ENCODE measurements at places on chromosomes 7 and 10. TPM values are rescaled to one million over a fixed set of nuclear protein-coding genes. Genes with fewer than 3 reads are reported as not detected.

- H3K36me3 ChIP-seq: peaks cover 11% of the 10 kb centered on the region
- no peak overlapping the region for H3K27ac ChIP-seq
- no peaks in the 10 kb centered on the region for H3K4me1 ChIP-seq
- H3K27me3 ChIP-seq: no peaks in the 10 kb centered on the region
Observed at GRCh38 chr10:21732067-21732772, 198.2 kb downstream of the MLLT10 start.

The PNLIPRP2 gene
- total RNA-seq: not detected

GRCh38 chr10:122057841-122058413, 69.0 kb downstream of the TACC2 start:
- no peak overlapping the region for H3K4me3 ChIP-seq
- no peak overlapping the region for H3K27ac ChIP-seq
- H3K4me1 ChIP-seq: peaks cover 3% of the 10 kb centered on the region

- H3K4me1 ChIP-seq: no peaks in the 10 kb centered on the region
- no peaks in the 10 kb centered on the region for H3K27me3 ChIP-seq
- DNase-seq: peak; percentile 26
- no peaks in the 10 kb centered on the region for H3K36me3 ChIP-seq
- no peak overlapping the region for H3K4me3 ChIP-seq
- H3K27ac ChIP-seq: no peak overlapping the region
Observed at GRCh38 chr7:157493776-157494175, 157.0 kb downstream of the DNAJB6 start.

- H3K27me3 ChIP-seq: no peaks in the 10 kb centered on the region
- no peak overlapping the region for H3K27ac ChIP-seq
- no peak for DNase-seq
- H3K36me3 ChIP-seq: peaks cover 16% of the 10 kb centered on the region
Observed at GRCh38 chr10:112539340-112539739, 92.3 kb downstream of the VTI1A start.

The EXOC6 gene
- total RNA-seq: 18.2 TPM

DNA sequence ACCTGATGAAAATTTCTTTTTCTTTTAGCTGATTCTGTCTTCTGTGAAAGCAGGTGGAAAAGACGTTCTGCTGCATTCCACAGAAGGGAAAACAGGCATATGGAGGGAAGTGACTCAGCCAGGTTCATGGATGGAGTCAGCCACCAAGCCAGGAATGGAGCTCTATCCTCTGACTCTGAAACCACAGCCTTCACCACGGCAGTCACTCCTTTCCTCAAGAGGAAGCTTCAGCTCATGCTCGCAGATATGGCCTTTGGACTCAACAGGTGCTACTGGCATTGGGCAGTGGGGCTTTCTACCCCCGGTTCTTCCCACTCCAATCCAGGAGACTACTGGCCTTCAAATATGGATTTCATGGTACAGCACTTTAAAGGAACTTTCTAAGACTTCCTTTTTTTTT, 11.5 kb upstream of the PLAU start:
- DNase-seq: no peak
- no peaks in the 10 kb centered on the region for H3K4me1 ChIP-seq
- H3K27ac ChIP-seq: no peak overlapping the region
- no peaks in the 10 kb centered on the region for H3K36me3 ChIP-seq

- peaks cover 10% of the 10 kb centered on the region for H3K4me1 ChIP-seq
- H3K27me3 ChIP-seq: no peaks in the 10 kb centered on the region
- no peak overlapping the region for H3K27ac ChIP-seq
Observed at GRCh38 chr7:106203473-106203872, 81.3 kb downstream of the NAMPT start.

- H3K27me3 ChIP-seq: no peaks in the 10 kb centered on the region
- H3K27ac ChIP-seq: no peak overlapping the region
- H3K4me1 ChIP-seq: no peaks in the 10 kb centered on the region
Observed at GRCh38 chr7:91379236-91379635, 115.0 kb downstream of the FZD1 start.

DNA sequence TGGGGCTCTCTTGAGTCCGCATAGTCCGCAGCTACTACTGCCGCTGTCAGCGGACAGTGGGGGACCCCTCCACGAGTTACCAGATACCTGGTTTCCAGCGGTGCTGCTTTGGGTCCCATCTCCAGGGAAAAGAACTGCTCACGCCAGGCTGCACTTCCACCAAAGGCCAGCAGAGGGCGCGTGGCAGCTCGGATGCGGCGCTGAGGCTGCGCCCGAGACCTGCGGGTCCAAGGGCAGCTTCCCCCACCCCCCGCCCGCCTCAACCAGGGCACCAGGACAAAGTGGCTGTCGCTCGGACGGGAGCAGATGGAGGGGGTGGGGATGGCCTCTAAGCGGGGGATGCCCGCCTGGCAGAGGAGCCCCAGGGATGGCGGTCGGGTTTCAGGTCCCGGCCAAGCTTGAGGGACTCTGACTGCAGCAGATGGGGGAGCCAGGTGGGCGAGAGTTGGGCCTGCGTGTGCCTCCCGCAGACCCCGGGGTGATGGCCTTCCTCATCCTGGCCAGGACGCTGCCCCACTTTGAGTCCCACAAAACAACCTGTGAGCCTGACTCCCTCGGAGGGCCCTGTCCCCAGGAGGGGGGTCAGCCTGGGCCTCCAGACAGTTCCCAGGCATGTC, 23.8 kb upstream of the ZNF735 start:
- H3K4me1 ChIP-seq: peaks cover 6% of the 10 kb centered on the region
- peaks cover 18% of the 10 kb centered on the region for H3K27me3 ChIP-seq
- H3K36me3 ChIP-seq: no peaks in the 10 kb centered on the region
- H3K27ac ChIP-seq: no peak overlapping the region
- no peak overlapping the region for H3K4me3 ChIP-seq

The HOGA1 gene
- total RNA-seq: not detected

DNA sequence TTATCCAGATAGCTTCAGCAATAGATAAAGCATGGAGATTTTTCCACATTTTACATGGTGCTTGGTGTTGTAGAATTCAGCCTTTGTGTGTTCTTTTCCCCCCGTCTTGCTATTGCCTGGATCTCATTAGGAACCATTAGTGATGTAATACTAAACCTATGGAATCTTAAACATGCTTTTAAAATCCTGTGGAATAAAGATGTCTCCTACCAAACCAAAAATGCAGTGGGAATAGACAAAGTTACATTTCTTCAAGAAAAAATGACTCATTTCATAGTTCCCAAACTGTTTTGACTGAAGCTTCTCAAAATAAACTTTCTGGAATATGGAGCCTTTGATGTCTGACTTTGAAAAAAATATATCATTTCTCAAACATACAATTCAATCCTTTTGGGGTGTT, 44.0 kb downstream of the CALD1 start:
- no peak for DNase-seq
- peaks cover 11% of the 10 kb centered on the region for H3K36me3 ChIP-seq
- H3K27ac ChIP-seq: peak overlapping the region; percentile 85
- peaks cover 71% of the 10 kb centered on the region for H3K4me1 ChIP-seq
- no peak overlapping the region for H3K4me3 ChIP-seq
- H3K27me3 ChIP-seq: no peaks in the 10 kb centered on the region

DNA sequence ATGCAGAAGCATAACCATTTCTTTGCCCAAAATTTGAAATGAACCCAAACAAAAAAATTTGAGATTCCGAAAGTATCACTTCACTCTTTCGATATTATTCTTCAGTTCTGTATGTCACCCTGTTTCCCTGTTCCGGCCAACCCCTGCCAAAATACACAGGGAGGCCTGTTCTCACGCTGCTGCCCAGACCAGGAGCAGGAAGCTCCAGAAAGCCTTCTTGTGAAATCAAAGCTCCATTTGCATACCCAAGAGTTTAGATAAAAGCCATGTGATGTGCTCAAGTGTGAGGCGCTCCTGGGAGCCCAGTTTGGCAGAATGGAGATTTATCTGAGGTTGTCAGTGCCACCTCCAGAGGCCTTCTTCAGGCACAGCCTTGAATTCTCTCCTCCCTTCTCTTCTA, 236.2 kb downstream of the FGFR2 start:
- no peak for DNase-seq
- no peak overlapping the region for H3K4me3 ChIP-seq
- H3K27ac ChIP-seq: no peak overlapping the region

DNA sequence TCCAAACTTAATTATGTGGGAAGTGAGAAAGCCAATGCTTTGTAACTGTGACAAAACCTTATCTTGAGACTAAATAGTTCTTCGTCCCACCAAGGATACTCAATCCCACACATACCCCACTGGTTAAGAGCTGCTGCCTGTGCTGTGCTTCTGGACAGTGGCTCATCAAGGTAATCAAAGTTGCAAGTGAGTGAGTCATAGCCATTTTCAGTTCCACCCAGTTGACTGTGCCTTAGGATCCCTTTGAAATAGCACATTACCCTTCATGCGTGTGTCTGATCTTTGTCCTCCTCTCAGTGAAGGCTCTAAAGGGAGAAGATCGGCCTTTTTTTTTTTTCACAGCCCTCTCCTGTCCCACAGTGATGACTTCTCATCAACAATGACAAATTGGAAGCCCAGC, 706.0 kb upstream of the AUTS2 start:
- no peak overlapping the region for H3K27ac ChIP-seq
- DNase-seq: no peak
- H3K36me3 ChIP-seq: no peaks in the 10 kb centered on the region
- H3K4me3 ChIP-seq: no peak overlapping the region
- no peaks in the 10 kb centered on the region for H3K27me3 ChIP-seq
- H3K4me1 ChIP-seq: no peaks in the 10 kb centered on the region

DNA sequence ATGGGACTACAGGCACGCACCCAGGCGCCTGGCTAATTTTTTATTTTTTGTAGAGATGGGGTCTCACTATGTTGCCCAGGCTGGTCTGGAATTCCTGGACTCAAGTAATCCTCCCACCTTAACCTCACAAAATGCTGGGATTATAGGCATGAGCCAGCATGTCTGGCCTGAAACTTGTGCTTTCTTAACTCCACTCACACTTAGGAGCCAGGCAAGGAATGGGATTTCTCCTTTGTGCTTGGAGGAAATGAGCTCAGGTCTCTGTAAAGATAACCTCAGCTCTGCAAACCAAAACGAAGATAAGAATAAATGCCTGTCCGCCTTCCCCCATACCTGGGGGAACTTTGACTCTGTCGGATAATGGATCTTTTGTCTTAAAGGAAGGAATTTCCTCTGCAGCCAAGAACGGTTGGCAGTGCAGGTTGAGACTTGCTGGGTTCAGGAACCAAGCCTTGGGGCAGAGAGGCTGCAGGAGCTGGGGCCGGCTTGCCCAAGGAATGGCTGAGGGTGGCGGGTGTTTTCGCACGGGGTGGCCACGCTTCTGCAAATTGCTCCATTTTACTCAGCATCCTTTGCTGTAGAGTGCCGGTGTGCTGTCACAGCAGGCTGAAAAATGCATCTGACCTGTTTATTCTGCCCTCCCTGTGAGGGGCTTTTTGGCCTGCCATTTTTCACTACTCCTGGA, 174.2 kb downstream of the KIAA1217 start:
- H3K4me3 ChIP-seq: no peak overlapping the region
- no peak for DNase-seq
- peak overlapping the region; percentile 65 for H3K27ac ChIP-seq
- H3K36me3 ChIP-seq: no peaks in the 10 kb centered on the region
- peaks cover 14% of the 10 kb centered on the region for H3K4me1 ChIP-seq

DNA sequence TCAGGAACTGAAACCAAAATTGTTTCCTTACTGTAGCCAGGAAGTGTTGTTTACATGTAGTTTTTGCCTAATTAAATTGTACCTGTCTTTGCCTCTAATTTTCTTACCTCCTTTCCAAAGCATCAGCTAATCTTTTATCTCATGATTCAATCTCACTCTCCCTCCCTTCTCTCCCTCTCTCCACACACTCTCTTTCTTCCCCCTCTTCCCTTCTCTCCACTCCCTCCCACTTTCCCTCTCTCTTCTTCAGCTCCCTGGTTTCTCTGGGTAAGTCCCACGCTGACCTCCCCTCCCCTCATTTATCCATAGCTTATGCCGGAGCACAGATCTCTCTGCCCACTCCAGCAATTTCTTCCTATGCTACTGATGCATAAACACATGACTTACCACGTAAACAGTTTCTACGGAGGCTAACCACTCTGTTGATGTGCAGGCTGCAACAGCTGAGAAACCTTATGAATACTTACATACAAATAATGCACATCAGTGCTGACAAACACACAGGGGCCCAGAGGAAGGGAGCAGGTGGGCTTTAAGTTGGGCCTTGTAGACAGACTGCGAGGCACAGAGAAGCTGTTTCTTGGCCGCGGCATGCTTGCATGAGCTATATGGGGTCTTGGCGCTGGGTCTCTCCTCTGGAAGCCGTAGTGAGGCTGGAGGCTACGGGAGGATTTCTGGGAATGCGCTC, 174.4 kb upstream of the PLXNA4 start:
- DNase-seq: no peak
- no peak overlapping the region for H3K4me3 ChIP-seq
- no peaks in the 10 kb centered on the region for H3K36me3 ChIP-seq
- H3K27ac ChIP-seq: no peak overlapping the region
- H3K4me1 ChIP-seq: no peaks in the 10 kb centered on the region

- H3K4me1 ChIP-seq: no peaks in the 10 kb centered on the region
- H3K4me3 ChIP-seq: no peak overlapping the region
- no peaks in the 10 kb centered on the region for H3K36me3 ChIP-seq
- no peaks in the 10 kb centered on the region for H3K27me3 ChIP-seq
- H3K27ac ChIP-seq: no peak overlapping the region
- no peak for DNase-seq
Observed at GRCh38 chr7:155618708-155619633, 25.5 kb upstream of the RBM33 start.

The OR9A2 gene
- not detected for total RNA-seq

DNA sequence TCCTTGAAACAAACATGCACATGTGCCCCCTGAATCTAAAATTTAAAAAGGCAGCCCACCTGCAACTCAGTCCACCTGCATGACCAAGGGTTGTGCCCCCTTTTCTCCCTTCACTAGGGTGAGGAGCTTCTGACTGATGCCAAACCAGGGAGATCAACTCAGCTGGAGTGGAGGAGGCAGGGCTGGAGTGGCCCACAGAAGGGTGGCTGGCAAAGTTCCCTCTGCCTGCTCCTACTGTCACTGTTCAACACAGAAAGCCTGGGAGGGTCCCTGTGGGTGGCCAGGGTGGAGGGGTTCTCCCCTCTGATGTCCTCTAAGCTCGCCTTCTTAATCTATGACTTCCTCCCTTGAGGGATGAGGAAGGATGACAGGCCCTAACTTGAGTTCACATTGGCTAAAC, 55.7 kb upstream of the ANTXRL start:
- no peak overlapping the region for H3K4me3 ChIP-seq
- peak; percentile 48 for DNase-seq
- no peaks in the 10 kb centered on the region for H3K4me1 ChIP-seq
- H3K36me3 ChIP-seq: no peaks in the 10 kb centered on the region

- DNase-seq: peak; percentile 83
- peak overlapping the region; percentile 63 for H3K27ac ChIP-seq
- no peaks in the 10 kb centered on the region for H3K27me3 ChIP-seq
Observed at GRCh38 chr10:75191821-75192568, 18.6 kb upstream of the VDAC2 start.

GRCh38 chr7:81198766-81199165, 279.9 kb upstream of the SEMA3C start:
- no peaks in the 10 kb centered on the region for H3K27me3 ChIP-seq
- no peak overlapping the region for H3K4me3 ChIP-seq
- H3K4me1 ChIP-seq: no peaks in the 10 kb centered on the region
- no peak for DNase-seq
- H3K27ac ChIP-seq: no peak overlapping the region
- H3K36me3 ChIP-seq: no peaks in the 10 kb centered on the region

GRCh38 chr7:42123716-42124115, 113.3 kb downstream of the GLI3 start:
- no peaks in the 10 kb centered on the region for H3K27me3 ChIP-seq
- H3K27ac ChIP-seq: no peak overlapping the region
- no peak overlapping the region for H3K4me3 ChIP-seq
- H3K36me3 ChIP-seq: no peaks in the 10 kb centered on the region
- no peak for DNase-seq

Data from sigmoid colon (tissue), 7 donors.